ENCODE measurements at places on chromosomes 7 and 10.

DNA sequence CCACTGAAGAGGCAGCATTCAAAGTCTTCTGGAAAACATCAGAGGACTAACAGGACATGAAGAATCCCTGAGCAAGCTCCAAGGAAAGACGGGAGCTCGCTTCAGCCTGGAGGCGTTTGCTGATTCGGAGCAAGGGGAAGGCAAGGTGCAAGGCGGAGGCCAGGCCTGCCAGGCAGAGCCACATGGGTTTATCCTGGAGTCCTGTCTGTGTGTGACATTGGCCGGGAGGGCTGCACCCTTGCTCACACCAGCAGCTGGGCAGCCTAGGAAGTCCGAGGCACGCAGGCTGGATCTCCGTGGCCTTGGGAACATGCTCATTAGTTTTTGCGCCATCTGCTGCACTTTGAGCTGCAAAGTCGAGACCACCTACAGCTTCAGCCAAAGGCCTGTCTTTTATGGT, 22.3 kb upstream of the LARP4B start:
- DNase-seq = no peak

- DNase-seq = no peak
These were observed 58.9 kb upstream of the NCAPG2 start for GRCh38 chr7:158763454-158764033.

DNA sequence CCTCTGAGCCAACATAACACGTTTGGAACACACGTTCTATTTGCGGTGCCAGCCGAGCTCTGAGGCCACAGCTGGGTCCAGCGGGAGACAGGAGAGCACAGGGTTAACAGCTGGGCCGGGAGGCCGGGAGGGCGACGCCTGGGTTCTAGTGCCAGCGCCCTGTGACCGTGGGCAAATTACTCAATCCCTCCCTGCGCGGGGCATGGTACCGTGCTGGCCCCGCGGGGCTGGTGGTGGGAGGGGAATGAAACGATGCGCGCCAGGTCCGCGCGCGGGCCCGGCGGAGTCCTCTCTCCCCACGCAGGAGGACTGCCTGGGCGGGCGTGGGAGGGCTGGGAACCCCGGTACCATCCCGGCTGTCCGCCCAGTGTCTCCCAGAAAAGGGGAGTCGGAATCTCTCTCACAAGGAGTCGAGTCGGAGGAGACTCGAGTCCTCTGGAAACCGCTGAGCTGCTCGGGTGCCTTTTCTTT, 30.4 kb downstream of the LEP start:
- no peak for DNase-seq

- no peak for DNase-seq
These were observed 293.4 kb upstream of the MKLN1 start for GRCh38 chr7:131034166-131034881.

- DNase-seq = no peak
These were observed 42.9 kb upstream of the PARD3 start for GRCh38 chr10:34858003-34858402.

DNA sequence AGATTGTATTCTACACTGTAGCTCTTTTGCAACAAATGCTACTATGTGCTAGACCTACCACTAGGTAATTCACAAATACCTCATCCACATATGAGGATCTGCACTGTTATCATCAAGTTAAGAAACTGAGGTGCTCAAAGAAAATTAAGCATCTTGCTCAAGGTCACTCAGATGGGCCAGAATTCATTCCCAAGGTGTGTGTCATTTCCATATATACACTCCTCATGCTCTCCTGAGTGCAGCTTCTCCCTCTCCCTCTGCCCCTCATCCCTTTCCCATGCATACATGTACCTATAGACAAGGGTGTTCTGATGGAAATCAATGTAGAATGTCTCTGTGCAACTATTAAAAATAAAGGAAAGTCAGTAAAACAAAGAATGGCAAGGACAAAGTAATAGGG, 146.2 kb downstream of the ZNF438 start:
- no peak for DNase-seq

GRCh38 chr10:79293841-79294581, 53.3 kb upstream of the PPIF start:
- no peak for DNase-seq

- DNase-seq = no peak
These were observed 46.1 kb downstream of the PAX2 start for GRCh38 chr10:100791369-100792058.

DNA sequence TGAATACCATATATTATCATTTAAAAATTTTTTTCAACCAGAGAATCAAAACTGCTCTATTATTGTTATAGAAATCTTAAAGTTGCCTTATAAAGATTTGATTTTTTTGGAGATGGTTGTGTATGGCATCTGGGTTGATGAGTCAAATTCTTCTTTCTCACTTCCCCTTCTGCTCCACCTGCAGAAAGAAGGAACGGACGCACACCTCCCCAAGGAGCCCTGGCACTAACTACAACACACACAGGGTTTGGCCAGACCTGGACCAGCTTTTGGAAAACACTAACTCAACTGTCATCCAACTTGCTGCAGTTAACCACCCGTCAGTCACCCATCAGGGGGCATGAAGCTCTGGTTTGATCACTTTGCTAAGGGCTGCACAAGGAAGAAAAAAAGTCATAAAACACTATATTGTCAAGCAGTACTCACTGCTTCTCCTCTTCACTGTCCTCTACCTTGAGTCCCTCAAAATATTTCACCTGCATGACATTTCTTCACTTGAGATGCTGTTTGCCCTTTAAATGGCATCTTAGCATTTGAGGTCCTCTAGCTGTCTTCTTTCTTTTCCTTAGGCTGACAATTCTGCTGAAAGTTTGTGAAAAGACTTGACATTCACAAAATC, 266.7 kb upstream of the PHF14 start:
- no peak for DNase-seq

DNA sequence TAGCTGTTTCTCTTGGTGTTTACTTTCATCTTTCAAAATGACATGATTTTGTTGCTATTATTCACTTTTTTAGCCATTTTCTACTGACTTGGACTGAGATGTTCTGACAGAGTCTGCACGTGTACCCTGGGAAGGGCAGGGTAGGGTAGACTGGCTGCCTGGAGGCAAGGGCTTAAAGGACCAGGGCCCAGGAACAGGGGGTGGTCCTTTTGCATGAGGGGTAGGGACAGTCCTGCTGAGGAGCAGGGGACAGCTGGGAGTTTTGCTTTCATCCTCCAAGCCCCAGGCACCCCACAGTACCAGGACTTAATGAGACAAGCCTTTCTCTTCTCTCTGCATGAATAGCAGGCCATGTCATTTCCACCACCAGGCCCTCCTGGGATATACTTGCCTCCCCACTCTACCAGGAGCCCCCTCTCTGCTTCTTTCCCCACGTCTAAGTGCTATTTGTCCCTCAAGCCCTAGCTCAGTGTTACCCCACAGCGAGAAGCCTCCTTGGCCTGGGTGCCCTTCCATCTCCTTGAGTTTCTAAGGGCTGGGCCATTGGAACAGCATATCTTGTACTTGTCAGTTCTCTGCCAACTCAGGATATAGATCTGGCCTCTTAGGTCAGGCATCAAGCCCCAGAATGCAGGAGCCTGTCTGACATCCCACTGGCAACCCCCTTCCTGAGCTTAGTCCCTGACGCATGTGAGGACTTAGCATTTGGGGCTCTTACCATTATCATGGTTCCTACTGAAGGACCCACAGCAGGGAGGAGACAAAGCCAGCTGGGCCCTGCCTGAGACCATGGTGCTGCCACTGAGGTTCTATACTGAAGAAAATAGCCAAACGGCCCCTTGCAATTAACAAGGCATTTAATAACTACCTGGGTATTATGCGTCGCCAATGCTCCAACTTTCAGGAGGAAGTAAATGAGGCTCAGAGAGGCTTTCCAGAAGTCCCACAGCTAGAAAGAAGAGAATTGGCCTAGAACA, 78.4 kb upstream of the UNC5B start:
- DNase-seq = no peak

DNA sequence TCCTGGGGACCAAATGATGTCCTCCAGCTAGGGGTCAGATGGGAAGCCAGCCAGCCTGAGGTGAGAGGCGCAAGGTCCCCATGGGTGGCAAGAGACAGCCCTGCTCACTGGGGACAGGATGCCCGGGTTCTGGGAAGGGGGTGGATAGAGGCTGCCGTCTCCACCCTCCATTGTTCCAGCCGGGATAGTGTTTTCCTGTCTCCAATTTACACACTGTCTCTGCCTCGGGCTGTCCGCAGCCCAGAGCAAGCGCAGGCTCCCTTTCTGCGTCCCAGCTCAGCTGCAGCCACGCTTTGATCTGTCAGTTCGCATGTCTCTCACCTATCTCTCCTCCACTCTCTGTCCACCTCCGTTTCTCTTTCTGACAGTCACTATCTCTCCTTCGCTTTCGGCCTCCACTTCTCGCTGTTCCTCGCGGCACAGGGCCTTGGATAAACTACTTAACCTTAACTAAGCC, 2.1 kb downstream of the EPHB4 start:
- no peak for DNase-seq

- no peak for DNase-seq
These were observed 209.7 kb downstream of the ABCA13 start for GRCh38 chr7:48380921-48381320.

GRCh38 chr7:16728811-16729210, 24.7 kb upstream of the TSPAN13 start:
- no peak for DNase-seq

GRCh38 chr7:112154690-112155089, 51.5 kb downstream of the DOCK4 start:
- DNase-seq = no peak

DNA sequence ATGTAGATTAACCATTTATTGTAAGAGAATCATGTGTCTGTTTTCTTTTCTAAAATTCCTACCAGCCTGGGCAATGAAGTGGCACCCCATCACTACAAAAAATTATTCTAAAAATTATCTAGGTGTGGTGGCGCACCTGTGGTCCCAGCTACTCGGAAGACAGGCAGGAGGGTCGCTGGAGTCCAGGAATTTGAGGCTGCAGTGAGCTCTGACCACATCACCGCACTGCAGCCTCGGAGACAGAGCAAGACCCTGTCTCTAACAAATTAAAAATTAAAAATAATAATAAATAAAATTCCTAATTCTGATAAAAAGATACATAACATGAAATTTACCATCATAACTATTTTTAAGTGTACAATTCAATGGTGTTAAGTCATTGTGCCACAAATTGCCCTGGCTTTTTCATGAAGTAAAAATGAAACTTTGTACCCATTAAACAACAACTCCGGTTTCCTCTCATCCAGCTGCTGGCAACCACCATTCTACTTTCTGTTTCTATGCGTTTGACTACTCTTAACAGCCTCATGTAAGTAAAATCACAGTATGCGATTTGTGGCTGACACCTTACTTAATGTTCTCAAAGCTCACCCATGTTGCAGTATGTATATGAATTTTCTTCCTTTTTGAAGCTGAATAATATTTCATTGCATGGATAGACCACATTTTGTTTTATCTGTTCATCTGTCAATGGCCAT, 20.6 kb upstream of the USP6NL start:
- DNase-seq = no peak

DNA sequence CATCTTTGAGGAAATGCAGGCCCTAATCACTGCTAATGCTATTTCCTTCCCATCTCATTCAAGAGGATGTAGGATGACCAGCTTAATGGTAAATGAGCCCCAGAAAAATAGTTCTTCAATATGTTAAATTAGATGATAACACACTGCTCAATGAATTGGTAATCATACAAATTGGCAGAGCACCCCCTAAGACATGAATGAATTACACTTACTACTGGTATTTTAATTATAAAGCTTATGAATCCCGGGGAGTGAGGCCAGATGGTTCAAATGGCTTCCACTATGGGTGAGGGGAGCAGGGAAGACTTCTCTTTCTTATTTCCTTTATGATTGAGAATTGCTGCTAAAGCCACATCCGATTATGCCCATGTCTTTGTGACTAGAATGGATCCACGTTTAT, 159.2 kb upstream of the TARP start:
- DNase-seq = no peak

DNA sequence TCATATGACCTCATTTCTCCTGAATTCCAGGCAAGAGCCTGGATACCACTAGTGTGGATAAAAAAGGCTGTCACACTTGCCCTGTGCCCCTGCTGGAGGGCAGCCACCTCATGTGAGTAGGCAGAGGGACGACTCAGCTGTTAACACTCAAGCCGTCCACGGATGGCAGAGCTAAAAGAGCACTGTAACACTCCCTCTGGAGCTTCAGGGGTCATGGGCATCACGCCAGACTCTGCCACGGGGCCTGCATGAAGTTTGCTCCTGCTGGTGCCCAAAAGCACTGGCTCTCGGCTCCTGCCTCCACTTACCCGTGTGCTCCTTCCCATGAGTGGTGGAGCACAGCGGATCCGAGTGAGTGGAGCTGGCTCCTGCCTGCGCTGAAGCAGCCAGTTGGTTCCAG, 919.8 kb upstream of the C7orf33 start:
- no peak for DNase-seq

DNA sequence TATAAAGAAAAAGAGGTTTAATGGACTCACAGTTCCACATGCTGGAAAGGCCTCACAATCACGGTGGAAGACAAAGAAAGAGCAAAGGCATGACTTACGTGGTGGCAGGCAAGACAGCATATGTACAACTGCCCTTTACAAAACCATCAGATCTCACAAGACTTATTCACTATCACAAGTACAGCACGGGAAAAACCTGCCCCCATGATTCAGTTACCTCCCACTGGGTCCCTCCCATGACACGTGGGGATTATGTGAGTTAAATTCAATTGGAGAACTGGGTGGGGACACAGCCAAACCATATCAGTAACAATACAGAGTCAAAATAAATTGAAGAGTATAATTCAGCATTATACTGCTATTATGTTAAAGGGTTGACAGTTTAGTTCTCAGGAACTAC, 37.8 kb downstream of the RNLS start:
- no peak for DNase-seq

- no peak for DNase-seq
These were observed 177.9 kb upstream of the BET1 start for GRCh38 chr7:94182066-94182465.

DNA sequence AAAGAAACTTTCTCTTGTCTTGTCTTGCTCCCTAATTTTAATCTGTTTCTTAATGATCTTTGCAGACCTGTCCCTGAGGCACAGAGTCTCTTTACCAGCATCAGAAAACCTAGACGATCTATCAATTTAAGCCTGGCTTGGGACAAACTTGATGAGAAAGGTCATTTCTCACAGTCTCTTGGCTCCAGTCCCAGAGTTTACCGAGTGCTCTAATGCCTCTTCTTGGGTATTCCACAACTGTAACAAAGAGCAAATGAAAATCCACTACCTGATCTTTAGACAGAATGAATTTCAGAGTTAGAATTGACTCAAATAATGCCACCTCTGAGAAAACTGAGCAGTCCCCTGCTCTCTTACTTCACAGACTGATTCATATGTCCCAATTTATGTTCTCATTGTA, 106.4 kb upstream of the DNAJB12 start:
- no peak for DNase-seq

- no peak for DNase-seq
These were observed 122.1 kb downstream of the LRRN3 start for GRCh38 chr7:111212857-111213523.

- DNase-seq = no peak
These were observed 19.6 kb downstream of the TTYH3 start for GRCh38 chr7:2651336-2651735.

DNA sequence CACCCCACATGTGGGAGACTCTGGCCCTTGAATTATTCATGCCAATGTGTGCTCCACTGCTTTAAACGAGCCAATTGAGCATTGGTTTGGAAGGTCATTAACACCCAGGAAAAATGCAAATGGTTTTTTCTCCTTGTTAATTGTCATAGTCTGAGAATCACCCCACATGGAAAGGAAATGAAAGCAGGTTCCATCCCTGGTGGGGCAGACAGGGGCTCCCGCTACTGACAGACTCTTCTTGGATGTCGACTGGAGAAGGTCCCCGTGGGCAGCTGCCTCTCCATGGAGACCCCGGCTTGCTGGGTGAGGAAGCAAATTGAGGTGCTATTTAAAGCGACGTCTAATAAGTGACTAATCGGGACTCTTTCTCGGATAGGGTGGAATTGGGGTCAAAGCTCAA, 32.0 kb upstream of the EN2 start:
- DNase-seq = no peak
